ENCODE measurements at places on chromosomes 2 and 18.

DNA sequence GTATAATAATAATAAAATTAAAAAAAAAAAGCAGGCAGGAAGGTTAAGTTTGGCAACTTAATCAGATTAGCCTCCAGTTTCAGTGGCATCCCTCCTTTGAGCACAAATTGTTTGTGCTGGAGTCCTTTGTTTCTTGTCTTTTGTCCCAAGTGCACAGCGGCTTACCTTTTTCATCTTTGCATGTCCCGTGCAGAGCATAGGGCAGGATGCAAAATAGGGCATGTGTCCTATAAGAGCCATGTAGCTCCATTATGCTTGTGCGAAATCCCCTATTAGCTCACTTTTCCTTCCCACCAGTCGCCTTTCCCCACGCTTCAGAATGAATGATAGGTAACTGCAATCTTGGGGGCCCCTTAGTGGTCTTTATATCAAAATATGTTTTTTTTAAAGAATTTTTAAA, 216.8 kb downstream of the TSN start:
- no peak for DNase-seq

- DNase-seq = no peak
These were observed 482.7 kb downstream of the RIT2 start for GRCh38 chr18:42632801-42633200.

- DNase-seq = no peak
These were observed 45.3 kb downstream of the PSMD14 start for GRCh38 chr2:161353543-161353942.

DNA sequence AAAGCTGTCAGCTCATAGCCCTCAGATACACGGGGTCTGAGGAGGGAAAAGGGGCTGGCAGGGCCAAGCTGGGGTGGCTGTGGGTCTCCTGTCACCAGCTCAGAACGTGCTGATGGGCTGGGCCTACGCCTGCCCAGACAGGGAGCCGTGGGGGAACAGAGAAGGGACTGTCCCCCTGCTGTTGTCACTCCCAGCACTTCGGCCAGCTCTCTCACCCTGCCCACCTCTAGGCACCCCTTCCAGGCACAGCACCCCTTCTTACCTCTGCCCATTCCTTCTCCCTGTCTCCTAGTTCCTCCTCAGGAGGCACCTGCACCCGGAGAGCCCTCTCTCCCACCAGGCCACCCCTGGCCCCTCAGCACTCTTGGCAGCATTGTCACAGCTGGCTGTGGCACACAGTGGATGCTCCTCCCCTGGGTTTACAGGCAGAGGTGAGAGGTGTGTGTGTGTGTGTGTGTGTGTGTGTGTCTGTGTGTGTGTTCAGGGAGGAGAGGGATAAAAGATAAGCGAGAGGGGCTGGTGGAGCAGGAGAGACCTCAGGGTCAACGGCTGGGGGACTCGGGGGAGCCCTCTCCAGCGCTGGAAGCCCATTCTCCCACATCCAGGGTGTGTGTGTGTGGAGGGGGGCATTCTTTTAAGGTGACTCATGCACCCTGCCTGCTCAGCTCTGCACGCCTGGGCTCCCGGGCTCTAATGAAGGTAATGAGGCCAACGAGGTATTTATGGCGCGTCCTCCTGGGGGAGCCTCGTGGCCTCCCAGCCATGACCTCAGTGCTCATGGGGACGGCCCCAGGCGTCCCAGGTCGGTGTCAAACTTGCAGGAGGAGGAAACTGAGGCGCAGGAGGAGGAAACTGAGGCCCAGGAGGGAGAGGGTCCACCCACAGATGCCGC, 66.1 kb upstream of the SMAD7 start:
- DNase-seq = no peak

- DNase-seq = no peak
These were observed 192.4 kb upstream of the AGAP1 start for GRCh38 chr2:235301202-235302076.
